ENCODE measurements at places on chromosomes 3 and 15. TPM values are rescaled to one million over a fixed set of nuclear protein-coding genes. Genes with fewer than 3 reads are reported as not detected.

- DNase-seq, result no peak
Measured at GRCh38 chr3:127723011-127723567, 50.3 kb downstream of the ABTB1 start.

- DNase-seq, result no peak
Measured at GRCh38 chr3:195015021-195015420, 255.9 kb downstream of the XXYLT1 start.

GRCh38 chr15:77266708-77267386 lies 153.1 kb downstream of the PEAK1 start:
- DNase-seq, result no peak

Gene TUSC7
- total RNA-seq, result not detected

Gene ULK4
- 12.3 TPM for total RNA-seq

GRCh38 chr3:18988614-18989229 lies 159.6 kb upstream of the KCNH8 start:
- no peak for DNase-seq

Gene TRIM71
- total RNA-seq, result 0.07 TPM

Gene FSTL1
- 0.09 TPM for total RNA-seq

- DNase-seq, result no peak
Measured at GRCh38 chr3:187465503-187465902, 97.3 kb downstream of the RTP4 start.

- DNase-seq, result no peak
Measured at GRCh38 chr3:13114811-13115575, 41.8 kb upstream of the IQSEC1 start.

DNA sequence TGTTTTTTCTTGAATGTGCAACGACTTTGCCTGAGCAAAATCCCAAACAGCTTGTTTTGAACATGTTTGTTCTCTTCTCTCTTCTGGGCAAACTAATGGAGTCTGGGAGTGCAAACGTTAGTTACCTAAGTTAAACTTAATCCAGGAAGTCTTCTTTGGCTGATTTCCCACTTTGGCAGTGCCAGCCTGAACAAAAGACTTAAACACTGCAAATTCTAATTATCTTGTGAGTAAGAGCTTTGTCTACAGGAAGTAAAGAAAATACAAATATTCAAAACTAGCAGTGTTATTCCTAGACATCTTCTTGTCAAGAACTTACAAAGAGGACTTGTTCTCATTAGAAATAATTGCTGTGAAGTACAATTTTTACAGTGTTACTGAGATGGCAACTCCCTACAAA lies 16.7 kb upstream of the DENND6A start:
- no peak for DNase-seq

DNA sequence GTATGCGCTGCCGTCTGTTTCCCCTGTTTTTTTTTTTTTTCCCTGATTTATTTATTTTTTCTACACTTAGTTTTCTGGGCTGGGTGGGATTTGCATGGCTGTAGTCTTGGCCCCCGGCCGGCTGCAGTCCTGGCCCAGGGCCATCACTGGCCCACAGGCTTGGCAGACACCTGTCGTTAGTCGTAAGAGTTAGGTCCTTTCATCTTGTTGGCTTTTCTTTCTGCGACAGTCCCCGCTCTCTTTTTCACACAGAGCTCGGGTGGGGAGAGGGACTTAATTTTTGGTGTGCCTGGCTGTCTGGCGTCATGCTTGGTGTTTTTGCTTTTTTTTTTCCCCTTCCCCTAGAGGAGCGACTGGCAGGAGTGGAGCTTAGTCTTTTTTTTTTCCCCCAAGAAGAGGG lies 183.4 kb downstream of the KLF13 start:
- no peak for DNase-seq

DNA sequence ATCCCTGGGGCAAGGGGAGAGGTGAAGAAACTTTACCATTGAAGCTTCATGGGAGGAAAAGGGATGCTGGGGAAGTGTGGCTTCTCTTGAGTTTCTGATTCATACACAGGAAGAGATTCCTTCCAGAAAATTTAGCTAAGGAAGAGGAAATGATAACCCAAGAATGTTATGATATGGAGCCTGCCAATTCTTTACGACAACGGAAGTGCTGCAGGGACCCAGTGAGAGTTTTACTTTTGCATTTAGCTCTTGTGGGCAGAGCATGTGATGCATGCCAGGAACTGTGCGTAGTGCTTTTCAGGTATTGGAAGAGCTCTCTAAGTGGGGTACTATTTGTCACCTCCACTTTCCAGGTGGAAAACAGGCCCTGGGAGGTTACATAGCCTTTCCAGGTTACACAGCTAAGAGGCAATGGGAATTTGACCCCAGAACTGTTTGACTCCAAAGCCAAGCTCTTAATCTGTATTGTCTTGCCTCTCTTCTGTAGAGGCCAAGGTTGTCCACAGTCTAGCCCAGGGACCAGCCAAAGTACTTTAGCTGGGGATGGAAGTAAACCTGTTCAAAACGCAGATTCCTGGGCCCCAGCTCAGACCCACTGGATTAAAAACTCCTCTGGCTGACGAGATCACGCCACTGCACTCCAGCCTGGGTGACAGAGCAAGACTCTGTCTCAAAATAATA lies 23.0 kb downstream of the CMTM7 start:
- peak; percentile 71 for DNase-seq

DNA sequence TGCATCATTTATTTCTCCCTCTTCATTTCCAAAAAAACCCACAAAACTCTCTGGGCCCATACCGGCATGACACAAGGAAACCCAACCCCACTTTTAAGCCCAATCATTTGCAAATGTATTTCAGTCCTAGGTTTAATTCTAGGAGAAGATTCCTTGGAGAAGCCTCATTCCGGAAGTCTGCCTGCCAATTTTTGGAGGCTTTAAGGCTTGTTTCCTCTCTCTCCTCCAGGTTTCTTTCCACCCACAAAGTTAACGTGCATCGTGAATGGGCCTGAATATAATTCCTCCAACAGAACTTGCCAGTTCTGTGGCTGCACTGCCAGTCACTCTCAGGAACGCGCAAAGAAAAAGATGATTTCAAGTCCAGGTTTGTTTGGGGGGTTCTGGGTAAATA lies 69.9 kb upstream of the FOXP1 start:
- DNase-seq, result no peak

DNA sequence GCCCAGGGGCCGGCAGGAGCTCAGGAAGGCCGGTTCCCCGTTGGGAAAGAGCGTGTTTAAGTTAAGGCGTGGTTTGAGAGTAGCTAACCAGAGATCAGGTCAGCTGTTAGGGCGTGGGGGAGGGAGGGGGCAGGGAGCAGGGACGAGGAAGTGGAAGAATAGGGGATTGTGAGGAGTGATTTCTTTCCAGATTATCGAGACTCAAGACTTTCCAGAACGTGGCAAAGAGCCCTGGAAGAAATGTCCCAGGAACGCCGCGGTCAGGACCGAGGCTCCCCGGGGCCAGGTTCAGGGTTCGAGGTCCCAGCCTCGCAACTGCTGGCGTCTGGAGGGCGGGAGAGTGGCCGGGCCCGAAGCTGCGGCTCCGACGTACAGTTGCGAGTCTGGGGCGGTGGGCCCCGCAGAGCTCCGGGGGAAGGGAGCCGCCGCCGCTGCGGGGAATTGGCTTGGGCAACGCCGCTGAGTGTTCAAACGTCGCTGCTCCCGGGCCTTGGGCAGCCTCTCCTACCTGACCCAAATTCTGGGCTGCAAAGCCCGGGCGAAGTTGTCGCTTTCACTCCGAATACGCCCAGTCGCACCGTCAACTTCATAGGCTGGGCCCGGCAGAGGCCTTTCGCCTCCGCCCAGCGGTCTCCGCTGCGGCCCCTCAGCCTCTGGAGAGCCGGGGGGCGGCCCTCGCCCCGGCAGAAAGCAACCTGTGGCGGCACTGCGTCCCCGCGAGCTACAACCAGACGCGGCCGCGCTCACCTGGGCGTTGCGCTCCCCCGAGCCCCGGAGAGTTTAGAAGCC lies 9.5 kb downstream of the ISL2 start:
- no peak for DNase-seq

- DNase-seq, result no peak
Measured at GRCh38 chr15:62118520-62119226, 46.4 kb downstream of the C2CD4B start.

Gene ANKRD63
- not detected for total RNA-seq

DNA sequence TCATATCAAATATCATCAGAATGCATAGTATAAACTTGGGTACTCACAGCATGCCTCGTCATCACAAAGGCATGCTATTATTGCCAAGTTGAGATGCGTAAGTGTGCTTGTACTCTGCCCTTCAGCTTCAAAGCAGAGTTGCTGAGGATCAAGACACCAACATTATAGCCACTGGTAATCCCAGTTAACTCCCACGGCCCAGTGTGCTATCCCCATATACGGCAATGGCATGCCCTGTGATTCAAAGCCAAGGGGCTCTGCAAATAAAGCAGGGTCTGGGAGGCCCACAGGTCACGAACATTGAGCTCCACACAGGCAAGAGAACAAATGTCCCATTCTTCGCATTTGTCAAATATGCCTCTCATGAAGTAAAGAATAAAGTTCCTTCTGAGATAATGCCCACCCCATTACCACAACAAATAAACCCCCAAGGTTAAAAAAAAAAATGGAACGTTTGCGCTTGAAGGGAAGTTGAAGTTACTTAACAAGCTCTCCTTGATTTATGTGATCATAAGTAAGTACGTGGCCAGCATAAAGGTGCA lies 298.1 kb upstream of the NECTIN3 start:
- no peak for DNase-seq

DNA sequence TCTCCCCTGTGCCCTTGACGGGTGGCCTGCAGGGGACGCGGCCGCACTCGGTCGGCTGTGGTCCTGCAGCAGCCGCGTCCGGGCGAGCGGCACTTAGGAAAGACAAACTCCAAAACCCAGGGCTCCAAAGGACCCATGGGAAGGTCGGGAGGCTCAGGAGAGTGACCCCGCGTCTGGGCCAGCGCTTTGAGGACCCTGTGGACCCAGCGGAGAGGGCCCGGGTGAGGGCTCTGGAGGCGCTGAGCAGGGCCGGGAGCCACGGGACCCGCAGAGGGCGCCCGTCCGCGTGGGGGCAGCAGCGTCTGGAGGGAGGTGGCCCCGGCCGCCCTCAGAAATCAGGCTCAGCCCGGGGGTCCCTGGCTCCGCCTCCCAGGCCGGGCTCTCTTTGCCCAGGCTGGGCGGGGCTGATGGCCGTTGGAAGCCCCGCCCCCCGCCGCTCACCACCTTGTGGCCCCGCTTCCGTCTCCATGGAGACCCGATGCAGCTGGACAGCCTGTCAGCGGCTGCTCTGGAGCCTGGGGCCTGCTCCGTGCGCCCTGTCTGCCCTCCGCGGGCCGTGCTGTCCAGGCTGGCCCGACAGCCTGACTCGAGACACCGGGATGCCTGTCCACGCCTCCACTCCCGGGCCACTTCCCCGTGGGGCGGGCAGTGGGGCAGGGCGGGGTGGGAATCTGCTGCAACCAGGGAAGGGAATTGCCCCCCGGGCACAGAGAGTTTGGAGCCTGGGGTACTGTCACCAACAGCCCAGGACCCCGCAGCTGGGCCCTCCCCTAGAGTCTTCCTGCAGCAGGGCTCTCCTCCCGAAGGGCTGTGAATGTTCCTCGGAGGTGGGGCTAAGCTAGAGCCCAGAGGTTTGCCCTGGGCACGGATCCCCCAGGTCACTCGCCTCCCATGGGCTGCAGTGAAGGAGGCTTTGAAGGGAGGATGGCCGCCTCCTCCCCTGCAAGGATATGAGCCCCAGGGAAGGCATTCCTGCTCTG lies 34.8 kb upstream of the RPL32 start:
- DNase-seq, result no peak

GRCh38 chr3:40985195-40985594 lies 214.1 kb upstream of the CTNNB1 start:
- DNase-seq, result no peak

- no peak for DNase-seq
Measured at GRCh38 chr15:75872403-75872990, 29.2 kb downstream of the UBE2Q2 start.

Gene OR5K2
- not detected for total RNA-seq

GRCh38 chr15:54424171-54424570 lies 445.9 kb downstream of the UNC13C start:
- no peak for DNase-seq

DNA sequence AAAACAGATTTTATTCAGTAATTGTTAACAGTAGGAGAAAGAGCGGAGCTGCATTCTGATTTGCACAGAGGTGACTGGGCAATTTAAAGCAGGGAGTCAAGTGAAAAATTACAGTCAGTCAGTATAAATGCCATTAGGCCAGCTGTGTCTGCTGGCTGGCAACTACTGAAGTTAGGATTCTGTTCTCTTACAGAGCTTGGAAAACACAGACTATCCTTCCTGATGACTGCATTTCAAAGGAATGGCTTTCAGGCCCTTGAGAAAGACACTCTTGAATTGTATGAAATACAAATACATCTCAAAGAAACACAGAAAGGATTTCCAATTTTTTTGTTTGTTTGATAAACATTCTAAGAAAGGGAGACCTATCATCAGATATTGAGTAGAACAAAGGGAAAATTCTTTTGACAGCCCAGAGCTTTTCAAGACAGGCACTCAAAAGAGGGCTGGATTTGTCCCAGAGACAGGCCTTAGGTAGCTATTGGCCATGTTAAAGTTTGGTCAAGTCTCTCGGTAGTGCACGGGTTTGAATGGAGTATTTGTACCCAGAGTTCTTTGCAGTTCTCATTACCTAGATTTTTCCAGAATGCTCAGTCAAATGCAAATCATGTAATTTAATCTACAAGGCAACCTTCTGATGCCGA lies 551.2 kb upstream of the CCDC54 start:
- no peak for DNase-seq

- DNase-seq, result no peak
Measured at GRCh38 chr3:142595581-142595950, 627 bp upstream of the PLS1 start.

Gene FAM107A
- total RNA-seq, result not detected

GRCh38 chr15:82647835-82648256 lies 683 bp upstream of the CPEB1 start:
- DNase-seq, result peak; percentile 32

Gene ADIPOQ
- total RNA-seq, result not detected

GRCh38 chr3:131591394-131592014 lies 88.7 kb upstream of the MRPL3 start:
- no peak for DNase-seq

DNA sequence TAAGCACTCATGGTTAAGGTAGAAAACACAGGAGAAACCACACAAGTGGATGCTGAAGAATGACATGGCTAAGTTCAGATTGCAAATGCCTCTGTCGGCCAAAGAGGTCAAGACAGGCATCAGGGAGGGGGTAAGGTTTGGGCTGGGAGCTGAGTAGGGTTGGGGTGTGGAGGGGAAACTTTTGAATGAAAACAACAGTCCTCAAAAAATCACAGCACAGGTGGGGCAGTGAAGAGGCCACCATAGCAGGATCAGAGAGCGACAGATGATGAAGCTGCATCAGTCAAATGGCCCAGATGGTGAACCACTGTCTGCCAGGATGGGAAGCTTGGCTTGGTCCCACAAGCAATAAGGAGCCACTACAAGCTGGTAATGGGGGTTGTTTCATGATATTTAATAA lies 74.9 kb downstream of the ADCY5 start:
- no peak for DNase-seq

- DNase-seq, result no peak
Measured at GRCh38 chr15:91921188-91921842, 67.8 kb downstream of the SLCO3A1 start.

GRCh38 chr3:149638228-149639092 lies 19.4 kb downstream of the WWTR1 start:
- DNase-seq, result no peak

GRCh38 chr3:170585008-170585936 lies 603 bp downstream of the SLC7A14 start:
- DNase-seq, result no peak

Gene C2CD4A
- 0.09 TPM for total RNA-seq

GRCh38 chr3:130948929-130949328 lies 55.0 kb downstream of the ATP2C1 start:
- no peak for DNase-seq

GRCh38 chr15:71106802-71107500 lies 8.3 kb upstream of the THSD4 start:
- DNase-seq, result no peak

GRCh38 chr3:82587174-82587573 lies 825.7 kb upstream of the GBE1 start:
- DNase-seq, result no peak

Gene AP3B2
- total RNA-seq, result 0.61 TPM
